MV-4-11 (cell line): ENCODE measurements at places on chromosomes 1 and 21.

GRCh38 chr1:112307930-112308591 lies 88.0 kb upstream of the CTTNBP2NL start:
- no peak for DNase-seq

- DNase-seq: no peak
These were observed 402.0 kb downstream of the MATN1 start for GRCh38 chr1:30321246-30321910.

DNA sequence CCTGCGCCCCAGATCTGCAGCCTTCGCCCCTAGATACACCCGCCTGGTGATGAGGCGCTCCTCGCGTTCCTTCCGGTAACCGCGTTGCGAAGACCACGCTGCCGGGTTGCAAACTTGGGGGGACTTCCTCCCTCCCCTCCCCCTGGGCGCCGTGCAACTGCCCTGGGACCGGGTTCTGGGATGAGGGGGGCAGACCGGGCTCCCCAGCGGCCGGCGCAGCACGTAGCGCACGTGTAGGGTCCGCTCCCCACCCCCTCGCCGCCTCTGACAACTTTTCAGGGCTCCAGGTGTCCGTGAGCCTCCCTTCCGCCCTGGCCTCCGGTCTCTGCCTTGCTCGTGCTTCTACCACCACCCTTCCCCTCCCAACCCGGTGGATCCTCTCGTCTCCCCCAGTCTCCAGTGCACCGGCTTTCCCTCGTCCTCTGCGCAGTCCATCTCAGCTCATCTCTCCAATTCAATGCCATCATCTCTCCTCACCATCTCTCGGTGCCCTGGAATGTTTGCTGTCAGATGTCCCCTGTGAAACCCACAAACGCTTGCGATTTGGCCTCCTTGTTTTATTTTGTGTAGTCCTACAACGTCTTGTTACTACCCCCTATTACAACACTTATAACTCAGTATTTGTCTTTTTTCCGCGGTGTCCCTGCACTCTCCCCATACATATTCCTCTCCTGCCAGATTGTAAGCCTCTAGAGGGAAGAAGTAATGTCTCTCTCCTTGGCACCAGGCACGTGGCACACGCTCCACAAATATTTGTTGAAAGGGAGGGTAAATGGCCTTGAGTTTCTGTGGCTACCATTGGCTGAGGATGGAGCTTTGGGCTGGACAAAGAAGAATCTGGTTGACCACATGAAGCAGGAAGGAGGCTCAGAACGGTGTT lies 782 bp downstream of the PCAT6 start:
- no peak for DNase-seq

DNA sequence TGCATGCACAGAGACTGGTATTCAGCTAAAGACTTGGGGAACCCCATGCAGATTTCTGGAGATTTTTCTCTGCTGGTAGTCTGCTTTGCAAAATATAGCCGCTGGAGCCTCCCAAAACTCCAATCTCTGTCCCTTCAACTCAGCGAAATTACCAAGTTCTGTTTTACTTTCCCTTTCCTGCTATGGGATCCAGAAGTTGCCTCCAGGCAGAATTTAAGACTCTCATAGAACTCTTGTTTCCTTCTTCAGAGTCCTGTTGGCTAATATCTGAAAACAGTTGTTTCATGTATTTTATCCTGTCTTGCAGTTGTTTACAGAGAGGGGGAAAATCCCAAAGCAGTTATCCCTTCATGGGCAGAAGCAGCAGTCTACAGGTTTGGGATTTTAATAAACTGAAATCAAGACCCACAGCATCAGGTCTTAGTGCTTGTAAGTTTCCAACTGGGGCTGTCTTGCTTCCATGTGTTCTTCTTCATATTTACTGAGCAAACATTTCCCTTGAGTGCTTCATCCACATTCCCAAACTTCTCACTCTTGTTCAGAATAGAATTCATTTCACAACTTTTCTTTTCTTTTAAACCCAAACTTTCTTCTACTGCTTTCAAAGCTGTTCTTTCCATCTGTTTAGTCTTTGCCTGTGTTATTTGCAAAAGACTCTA lies 221.3 kb upstream of the DMRTA2 start:
- DNase-seq: no peak
